ENCODE measurements at places on chromosomes 7 and 10. TPM values are rescaled to one million over a fixed set of nuclear protein-coding genes. Genes with fewer than 3 reads are reported as not detected.
A peak's percentile ranks its signal among the peaks of the same experiment; 100 is the strongest.

GRCh38 chr7:158543840-158544239 is 43.8 kb downstream of the PTPRN2 start:
- DNase-seq = no peak
- H3K27ac ChIP-seq = no peak overlapping the region
- H3K36me3 ChIP-seq = no peaks in the 10 kb centered on the region
- H3K27me3 ChIP-seq = peaks cover 10% of the 10 kb centered on the region
- no peaks in the 10 kb centered on the region for H3K4me1 ChIP-seq

- H3K36me3 ChIP-seq = no peaks in the 10 kb centered on the region
- H3K27ac ChIP-seq = no peak overlapping the region
- no peaks in the 10 kb centered on the region for H3K27me3 ChIP-seq
- H3K4me3 ChIP-seq = no peak overlapping the region
- H3K4me1 ChIP-seq = peaks cover 5% of the 10 kb centered on the region
- no peak for DNase-seq
Measured at GRCh38 chr7:18353339-18353738, 142.2 kb upstream of the HDAC9 start.

- H3K4me1 ChIP-seq = no peaks in the 10 kb centered on the region
- H3K36me3 ChIP-seq = no peaks in the 10 kb centered on the region
- H3K27ac ChIP-seq = no peak overlapping the region
- no peaks in the 10 kb centered on the region for H3K27me3 ChIP-seq
- no peak for DNase-seq
Measured at GRCh38 chr10:95458871-95459270, 102.3 kb downstream of the SORBS1 start.

GRCh38 chr10:90289037-90289436 is 568.8 kb downstream of the HTR7 start:
- no peaks in the 10 kb centered on the region for H3K27me3 ChIP-seq
- H3K27ac ChIP-seq = no peak overlapping the region
- no peak for DNase-seq

GRCh38 chr7:55065079-55065478 is 46.3 kb downstream of the EGFR start:
- peak overlapping the region; percentile 93 for H3K27ac ChIP-seq
- H3K4me1 ChIP-seq = peaks cover 81% of the 10 kb centered on the region
- H3K27me3 ChIP-seq = no peaks in the 10 kb centered on the region
- peak overlapping the region; percentile 63 for H3K4me3 ChIP-seq
- peak; percentile 95 for DNase-seq
- peaks cover 82% of the 10 kb centered on the region for H3K36me3 ChIP-seq

- H3K36me3 ChIP-seq = no peaks in the 10 kb centered on the region
- peaks cover 11% of the 10 kb centered on the region for H3K4me1 ChIP-seq
- no peak for DNase-seq
- H3K4me3 ChIP-seq = no peak overlapping the region
Measured at GRCh38 chr10:63744060-63744941, 223.1 kb downstream of the REEP3 start.

GRCh38 chr7:33420311-33420940 is 291.1 kb downstream of the BBS9 start:
- no peaks in the 10 kb centered on the region for H3K4me1 ChIP-seq
- H3K4me3 ChIP-seq = no peak overlapping the region
- no peak for DNase-seq
- no peaks in the 10 kb centered on the region for H3K36me3 ChIP-seq
- no peak overlapping the region for H3K27ac ChIP-seq

DNA sequence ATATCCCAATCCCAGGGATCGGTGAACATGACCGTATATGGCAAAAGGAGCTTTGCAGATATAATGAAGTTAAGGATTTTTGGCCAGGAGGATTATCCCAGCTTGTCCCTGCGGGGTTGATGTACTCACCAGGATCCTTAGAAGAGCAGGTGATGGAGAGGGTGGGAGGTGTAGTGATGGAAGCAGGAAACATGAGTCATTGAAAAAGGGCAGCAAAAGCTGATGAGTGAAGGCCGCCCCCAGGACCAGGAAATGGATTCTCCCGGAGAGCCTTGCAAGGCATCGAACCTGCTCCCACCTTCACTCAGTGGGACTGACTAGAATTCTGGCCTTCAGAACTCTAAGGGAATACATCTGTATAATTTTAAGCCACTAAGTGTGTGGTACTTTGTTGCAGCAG is 5.2 kb upstream of the NUPR2 start:
- no peak overlapping the region for H3K4me3 ChIP-seq
- H3K36me3 ChIP-seq = no peaks in the 10 kb centered on the region
- no peaks in the 10 kb centered on the region for H3K4me1 ChIP-seq
- H3K27ac ChIP-seq = no peak overlapping the region
- no peak for DNase-seq

Gene BZW2
- total RNA-seq = 85.4 TPM

Gene CASTOR2
- total RNA-seq = 2.6 TPM

Gene FKBP6
- total RNA-seq = not detected

Data from MCF 10A (cell line).